EH (cell line): ENCODE measurements at places on chromosomes 5 and 9.

- DNase-seq = no peak
These were observed 74.0 kb downstream of the C9orf85 start for GRCh38 chr9:71985297-71985911.

GRCh38 chr9:98242426-98242825, 13.0 kb downstream of the TBC1D2 start:
- DNase-seq = no peak

DNA sequence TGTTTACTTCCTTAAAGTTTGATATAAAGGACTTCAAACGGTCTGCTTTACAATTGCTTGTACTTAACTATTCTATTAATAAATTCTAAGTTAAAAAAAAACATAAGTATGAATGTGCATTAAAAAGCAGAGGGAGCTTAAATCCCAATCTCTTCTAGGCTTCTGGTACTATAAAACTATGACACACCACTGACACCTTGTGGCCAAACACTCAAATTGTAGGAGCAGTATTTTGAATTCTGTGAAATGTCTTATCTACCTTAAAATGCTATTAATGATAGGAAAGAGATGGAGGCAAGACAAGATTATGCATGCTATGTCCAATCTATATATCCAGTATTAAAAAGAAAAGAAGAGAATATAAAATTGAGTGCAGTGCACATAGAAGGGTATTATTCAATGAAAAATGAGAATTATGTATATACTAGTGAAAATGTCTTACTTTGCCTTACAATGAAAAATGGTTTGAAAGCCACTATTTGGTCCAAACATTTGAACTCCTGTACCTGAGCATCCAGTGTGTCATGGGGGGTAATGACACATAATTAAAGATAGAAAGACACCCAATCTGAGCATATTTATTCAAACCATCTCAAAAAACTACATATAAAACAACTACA, 87.6 kb downstream of the ERP44 start:
- DNase-seq = peak; percentile 65

- no peak for DNase-seq
These were observed 1.0 kb upstream of the CORO2A start for GRCh38 chr9:98193336-98193944.

GRCh38 chr5:125295405-125295872, 549.0 kb upstream of the ZNF608 start:
- peak; percentile 51 for DNase-seq

- DNase-seq = no peak
These were observed 58.7 kb downstream of the NSUN2 start for GRCh38 chr5:6574111-6574510.

DNA sequence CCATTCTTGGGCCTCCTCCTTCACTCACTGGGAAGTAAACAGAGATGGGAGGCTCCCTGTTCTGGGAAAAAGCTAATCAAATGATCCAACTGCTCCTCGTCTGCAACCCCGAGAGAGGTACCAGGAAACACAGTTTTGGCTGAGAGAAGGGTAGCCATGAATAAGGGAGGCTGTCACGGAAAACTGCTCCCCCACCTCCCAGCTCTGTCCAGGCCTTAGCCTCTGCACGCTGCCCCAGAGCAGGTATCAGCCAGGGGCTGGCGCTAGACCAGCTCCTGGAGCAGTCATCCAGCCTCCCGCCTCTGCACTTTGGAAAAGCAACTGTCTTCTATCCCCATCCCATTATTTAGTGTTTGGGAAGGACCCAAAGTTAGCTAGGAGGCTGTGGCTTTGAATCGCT, 266.1 kb downstream of the NDUFS4 start:
- DNase-seq = no peak

DNA sequence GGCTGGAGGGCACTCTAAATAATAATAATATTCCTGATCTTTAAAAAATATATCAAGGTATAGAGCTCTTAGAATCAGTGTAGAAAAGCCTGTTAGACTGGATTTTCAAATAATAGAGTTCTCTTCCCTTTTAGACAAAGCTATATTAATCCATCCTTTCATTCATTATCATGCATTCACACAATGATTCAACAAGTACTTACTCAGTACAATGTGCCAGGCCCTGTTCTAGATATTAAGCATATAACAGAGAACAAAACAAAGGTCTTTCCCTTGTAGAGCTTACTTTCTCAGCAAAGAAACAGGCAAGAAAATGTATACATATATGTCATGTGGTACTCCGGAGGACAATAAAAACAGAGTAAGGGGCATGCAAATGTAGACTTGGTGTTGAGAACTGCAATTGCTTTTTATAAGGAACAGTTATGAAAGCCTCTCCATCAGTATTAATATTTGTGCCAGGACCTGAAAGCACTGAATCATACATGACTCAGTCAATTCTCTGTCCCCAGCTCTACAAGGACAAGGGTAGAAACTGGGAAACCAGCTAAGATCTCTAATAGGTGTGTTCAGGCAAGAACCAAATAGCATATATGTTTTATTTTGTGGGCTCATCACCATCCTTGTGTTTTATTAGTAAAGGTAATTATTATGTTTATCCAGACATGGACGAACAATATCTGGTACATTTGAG, 72.2 kb downstream of the PIP5K1B start:
- DNase-seq = no peak

GRCh38 chr9:82606492-82607382, 456.2 kb downstream of the RASEF start:
- peak; percentile 72 for DNase-seq

GRCh38 chr5:89342106-89342876, 459.3 kb upstream of the MEF2C start:
- DNase-seq = peak; percentile 71

GRCh38 chr5:80082731-80083100, 47.6 kb downstream of the THBS4 start:
- DNase-seq = peak; percentile 73

DNA sequence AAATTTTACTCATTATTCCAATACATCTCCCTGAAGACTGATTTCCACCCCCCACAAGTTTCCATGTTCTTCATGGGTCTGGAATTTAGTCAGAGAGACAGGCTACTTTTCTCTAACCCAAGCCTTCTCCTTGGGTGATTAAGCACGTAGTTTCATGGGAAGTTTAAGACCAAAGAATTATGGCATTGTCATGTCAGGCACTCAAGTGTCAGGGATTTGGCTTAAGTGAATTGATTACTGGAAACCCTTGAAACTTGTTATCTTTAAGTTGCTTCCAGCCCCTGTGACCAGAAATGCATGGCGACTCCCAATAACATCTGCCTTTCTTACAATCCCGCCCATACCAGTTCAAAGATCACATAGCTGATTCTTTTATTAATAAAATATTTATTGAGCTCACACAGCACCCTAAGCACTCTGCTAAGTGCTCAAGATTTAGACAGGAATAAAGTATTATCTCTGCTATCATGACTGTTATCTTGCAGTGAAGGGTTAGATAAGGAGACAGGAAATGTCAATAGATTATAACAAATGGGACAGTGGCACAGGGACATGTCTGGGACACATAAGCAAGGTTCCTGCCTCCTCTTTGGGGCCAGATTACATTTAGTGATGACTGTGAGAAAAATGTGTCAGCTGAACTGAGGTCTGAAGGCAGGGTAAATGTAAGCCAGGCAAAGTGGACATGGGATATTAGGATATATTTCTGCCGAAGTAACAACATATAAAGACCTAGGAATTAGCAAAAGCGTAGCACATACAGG, 241.2 kb upstream of the TNC start:
- DNase-seq = peak; percentile 25

DNA sequence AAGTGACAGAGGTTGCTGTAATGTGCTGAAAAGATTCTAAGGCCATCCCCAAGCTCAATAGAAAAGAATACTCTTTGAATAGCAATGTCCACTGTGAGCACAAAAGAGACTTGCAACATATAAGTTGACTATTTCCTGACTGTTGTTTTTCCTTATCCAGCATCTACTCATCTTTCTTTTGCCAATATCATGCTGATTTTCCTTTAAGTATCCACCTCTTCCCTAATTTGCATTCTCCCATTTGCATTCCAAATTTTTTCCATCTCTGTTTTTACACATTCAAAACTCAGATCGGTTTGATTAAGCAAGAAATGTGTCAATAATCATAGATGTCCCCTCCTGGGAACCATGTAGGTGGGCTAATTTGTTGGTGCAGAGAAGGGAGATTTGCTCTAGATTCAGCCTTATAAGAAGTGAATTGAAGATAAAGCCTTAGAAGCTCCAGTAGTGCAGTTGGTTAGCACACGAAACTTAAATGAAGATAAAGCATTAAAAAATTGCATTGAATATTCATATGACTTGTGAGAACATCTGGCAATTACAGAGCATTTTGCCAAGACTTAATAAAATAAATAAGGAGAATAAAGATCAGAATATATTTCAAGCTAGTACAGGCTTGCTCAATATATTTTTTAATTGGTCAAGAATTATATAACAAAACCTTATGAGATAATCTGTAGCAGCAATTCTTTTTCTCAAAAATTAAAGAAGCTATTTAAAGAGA, 267.6 kb downstream of the TMEM167A start:
- no peak for DNase-seq

GRCh38 chr9:123814496-123814895, 115.4 kb downstream of the DENND1A start:
- no peak for DNase-seq

DNA sequence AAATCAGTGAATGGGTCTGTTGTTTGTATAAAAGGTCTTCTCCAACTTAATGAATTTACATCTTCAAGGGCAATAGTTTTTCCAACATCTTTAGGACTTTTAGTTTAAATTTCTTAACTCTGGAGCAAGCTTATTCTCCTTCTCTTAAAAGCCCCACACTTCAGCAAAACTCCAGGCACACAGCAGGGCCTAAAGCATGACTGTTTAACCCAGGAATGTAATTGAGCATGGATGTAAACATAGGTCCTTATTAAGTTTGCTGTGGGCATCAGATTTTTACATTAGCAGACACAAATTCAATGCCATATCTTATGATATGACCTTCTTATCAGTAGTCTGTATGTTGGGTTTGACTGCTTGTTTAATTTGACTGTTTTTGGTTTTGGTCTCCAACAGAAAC, 78.9 kb downstream of the ABCA1 start:
- DNase-seq = peak; percentile 44

DNA sequence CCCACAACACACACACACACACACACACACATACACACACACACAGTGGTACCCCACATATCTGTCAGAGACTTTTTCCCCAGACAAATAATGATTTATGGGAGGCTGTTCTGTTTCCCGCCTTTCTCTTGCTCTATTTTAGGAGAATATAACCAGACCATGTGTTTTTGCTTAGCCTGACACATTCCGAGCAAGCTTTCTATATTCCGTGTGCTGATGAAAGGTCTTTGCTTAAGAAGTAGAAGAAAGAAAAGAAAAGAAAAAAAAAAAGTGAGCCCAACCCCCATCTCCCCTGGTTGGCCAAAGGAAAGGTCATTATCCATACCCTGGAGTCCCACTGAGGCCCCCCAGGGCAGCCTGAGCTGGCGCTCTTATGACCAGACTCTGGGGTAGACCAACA, 338.6 kb downstream of the SLIT3 start:
- DNase-seq = peak; percentile 25

- peak; percentile 72 for DNase-seq
These were observed 64.5 kb downstream of the RCL1 start for GRCh38 chr9:4857163-4857810.

GRCh38 chr9:120252248-120252647, 327.7 kb downstream of the CDK5RAP2 start:
- DNase-seq = no peak

GRCh38 chr5:150585781-150586341, 54.6 kb upstream of the SYNPO start:
- DNase-seq = no peak

GRCh38 chr9:115114546-115114945, 3.4 kb downstream of the TNC start:
- DNase-seq = no peak

- DNase-seq = peak; percentile 21
These were observed 38.5 kb downstream of the ABITRAM start for GRCh38 chr9:108972626-108973209.

DNA sequence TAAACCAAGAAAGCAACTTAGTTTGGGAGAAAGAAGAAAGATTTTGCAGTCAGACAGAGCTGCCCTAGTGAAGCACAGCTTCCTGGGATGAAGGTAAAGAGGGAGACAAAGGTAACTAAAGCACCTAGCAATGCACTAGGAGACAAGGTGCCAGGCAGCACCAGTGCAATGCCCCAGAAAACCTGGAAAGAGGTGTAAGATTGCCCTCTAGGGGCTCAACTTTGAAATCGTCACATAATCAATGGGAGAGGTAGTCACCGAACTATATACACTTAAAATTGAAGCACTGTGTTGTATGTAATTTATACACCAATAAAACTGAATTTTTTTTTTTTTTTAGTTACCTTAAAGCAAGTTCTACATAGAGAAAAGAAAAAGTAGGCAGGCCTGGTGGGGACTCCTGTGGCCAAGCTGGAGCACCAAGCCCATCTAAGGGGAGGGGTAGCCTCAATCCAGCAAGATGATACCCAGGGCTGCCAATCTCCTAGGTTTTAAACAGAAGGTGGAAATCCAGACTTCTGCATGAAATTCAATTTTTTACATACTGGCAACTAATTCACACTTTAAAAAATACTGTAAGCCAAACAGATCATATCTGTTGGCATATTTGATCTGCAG, 48.2 kb downstream of the CDK5RAP2 start:
- DNase-seq = peak; percentile 44

DNA sequence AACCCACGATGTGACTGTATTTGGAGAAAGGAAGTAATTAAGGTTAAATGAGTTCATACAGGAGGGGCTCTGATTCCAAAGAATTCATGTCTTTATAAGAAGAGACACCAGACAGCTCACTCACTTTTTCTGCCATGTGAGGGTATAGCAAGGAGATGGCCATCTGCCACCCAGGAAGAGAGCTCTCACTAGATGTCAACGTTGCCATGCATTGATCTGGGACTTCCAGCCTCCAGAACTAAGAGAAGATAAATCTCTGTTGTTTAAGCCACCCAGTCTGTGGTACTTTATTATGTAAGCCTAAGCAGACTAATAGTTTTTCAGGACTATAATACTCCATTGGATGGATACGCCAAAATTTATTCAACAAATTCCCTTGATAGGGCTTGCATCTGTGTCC, 89.8 kb upstream of the RAD23B start:
- DNase-seq = no peak

DNA sequence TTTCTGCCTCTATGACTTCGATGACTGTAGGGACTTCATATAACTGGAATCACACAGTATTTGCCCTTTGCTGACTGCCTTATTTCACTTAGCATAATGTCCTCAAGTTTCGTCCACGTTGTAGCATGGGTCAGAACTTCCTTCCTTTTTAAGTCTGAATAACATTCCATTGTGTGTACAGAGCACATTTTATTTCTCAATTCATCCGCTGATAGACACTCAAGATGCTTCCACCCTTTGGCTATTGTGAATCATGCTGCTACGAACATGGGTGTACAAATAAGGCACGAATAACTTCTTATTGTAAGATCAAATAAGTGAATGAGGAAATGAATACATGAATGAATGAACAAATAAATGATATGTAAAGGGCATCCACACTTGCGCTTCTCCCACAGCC, 13.0 kb downstream of the BARX1 start:
- DNase-seq = no peak
